Urothelium cell line (cell line): ENCODE measurements at places on chromosomes 3 and 15.
A peak's percentile ranks its signal among the peaks of the same experiment; 100 is the strongest.

DNA sequence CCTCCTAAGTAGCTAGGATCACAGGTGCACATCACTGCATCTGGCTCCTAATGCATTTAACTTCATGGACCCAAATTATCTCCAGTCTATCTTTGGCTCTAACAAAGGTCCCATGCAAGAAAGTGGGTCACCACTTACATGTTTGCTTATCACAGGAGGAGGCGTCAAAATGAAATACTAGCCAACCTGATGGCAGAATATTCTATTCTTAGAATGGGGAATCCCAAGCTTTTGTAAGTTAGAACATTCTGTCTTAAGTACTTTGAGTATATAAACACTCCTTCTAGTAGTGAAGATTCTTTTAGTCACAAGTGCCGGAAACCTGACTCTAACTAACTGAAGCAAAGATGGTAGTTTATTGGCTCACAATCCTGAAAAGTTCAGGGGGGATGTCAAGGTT is 72.0 kb upstream of the ADAMTS9 start:
- no peak for DNase-seq

DNA sequence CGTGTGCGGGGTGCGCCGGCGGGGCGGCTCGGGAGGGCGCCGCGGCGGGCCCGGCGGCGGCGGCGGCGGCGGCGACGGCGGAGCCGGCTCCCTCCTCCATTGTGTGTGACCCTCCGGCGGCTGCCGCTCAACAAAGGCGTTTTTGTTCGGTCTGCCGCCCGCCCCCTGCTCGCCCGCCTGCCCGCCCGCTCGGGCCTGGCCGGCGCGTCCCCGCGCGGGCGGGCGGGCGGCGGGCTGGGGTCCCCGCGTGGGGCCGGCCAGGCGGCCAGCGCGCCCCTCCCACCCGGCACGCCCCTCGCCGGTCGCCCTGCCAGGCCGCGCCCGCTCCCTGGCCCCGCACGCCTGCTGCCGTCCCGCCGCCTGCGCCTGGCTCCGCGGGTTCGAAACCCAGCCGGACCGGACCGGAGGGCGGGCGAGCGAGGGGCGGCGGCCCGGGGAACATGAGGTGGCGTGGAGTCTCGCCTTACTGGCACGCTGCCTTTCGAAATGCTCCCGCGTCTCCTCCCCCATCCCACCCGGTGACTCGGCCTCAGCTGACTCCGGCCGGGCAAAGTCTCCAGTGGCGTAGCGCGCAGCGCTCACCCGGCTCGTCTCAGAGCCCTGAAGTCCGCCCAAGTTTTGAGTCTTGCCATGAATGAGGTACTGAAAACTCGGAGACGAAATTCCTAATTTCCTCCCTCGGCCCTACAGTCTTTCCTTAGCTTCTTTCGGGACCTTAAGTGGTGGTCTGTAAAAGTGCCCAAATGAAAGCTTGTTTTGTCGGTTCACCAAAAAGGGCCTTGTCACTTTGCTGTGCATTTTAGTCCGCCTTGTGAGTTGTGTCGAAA is 588 bp downstream of the MAPK6 start:
- DNase-seq = peak; percentile 82

DNA sequence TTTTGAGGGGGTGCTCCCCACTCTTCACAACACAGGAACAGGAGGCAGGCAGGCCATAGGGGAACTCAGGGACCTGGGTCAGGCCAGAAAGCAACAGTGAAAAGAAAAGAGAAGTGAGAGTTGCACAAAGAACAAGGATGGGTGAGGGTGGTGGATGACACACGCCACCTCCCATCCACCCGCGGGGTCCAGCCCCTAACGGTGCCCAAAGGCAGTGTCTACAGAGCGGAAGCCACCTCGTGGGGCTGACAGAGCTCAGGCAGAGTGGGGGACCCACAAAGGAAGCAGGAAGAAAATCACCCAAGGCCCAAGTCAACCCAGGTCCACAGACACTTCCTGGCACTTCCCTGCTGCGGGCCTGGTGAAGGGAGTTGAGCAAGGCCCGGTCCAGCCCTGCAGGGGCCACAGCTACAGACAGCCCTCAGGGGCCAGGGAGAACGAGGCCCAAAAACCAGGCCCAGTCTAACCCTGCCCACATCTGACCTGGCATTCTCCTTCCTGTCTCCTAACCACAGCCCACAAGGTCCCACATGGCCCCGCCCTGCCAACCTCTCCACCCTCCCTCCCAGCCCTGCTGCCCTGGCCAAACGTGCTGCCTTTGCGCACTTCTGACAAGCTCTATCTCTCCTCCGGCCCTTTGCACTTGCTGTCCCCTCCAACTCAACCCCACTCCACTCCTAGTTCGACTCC is 5.9 kb downstream of the NUP210 start:
- DNase-seq = peak; percentile 35

- no peak for DNase-seq
Observed at GRCh38 chr3:14431452-14431916, 29.1 kb downstream of the SLC6A6 start.

- no peak for DNase-seq
Observed at GRCh38 chr3:136885357-136886213, 23.6 kb downstream of the NCK1 start.

DNA sequence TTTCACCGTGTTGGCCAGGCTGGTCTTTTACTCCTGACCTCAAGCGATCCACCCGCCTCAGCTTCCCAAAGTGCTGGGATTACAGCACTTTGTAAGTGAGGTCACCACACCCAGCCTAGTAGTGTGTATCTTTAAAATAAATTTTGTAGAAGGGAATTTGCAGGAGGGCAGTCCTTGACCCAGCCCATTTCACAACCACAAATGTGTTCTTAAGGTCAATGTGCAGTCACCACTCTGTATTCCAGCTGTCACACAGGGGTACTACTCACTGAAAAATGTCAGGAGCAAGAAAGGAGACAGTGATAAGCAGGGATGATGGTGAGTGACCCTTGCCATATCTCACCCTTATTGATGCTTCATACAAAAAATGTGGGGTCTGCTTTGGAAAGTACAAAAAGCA is 98.5 kb downstream of the FRMD5 start:
- DNase-seq = no peak

DNA sequence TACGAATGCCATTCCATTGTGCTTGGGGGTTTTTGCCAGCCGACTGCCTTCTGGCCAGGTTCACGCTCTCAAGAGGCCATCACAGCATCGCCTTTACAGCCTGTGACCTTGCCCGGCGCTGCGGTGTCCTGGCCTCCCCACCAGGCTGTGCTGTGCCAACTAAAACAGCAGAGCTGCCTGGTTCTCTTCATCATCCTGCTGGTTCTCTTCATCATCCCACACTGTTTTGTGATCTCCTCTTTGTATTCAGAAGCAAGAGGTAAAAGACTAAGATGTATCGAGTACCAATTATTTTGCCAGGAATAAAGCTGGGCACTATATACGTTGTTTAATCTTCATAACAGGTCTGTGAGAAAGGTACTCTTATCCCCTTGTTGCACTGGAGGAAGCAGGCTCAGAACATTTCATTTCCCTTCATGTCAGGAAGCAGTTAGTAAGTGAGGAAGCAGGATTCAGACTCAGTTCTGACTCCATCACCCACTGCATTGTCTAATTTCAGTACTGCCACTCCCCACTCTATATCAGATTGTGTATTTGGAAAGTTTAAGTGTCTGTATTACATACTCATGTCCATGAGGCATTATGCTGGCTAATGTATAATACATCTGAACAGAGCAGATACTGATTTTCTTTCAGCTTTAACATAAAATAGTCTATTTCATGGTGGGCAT is 92.7 kb downstream of the LRRC28 start:
- DNase-seq = no peak

GRCh38 chr3:155065537-155065936 is 14.6 kb upstream of the MME start:
- no peak for DNase-seq

- peak; percentile 86 for DNase-seq
Observed at GRCh38 chr15:84911879-84912660, 27.6 kb downstream of the SLC28A1 start.

DNA sequence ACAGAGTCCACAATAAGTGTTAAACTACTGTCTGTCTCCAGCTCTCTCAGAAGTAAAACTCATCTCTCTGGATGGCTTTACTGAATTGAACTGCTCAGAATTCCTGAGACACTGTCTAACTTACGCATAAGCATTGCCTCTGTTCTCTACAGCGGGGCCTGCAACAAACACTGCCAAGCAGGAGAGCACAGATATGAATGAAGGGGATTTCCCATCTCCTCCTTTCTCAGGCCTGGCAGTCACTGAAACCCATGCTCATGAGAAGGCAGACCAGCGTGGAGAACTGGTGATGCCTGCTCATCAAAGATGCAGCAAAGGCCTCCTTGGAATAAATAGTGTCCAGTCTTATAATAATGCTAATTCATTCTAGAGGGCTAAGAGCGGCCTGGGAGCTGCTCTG is 10.3 kb downstream of the RASGRP1 start:
- no peak for DNase-seq

- no peak for DNase-seq
Observed at GRCh38 chr3:23329471-23330105, 126.5 kb downstream of the UBE2E2 start.

GRCh38 chr3:18723206-18723810 is 298.2 kb upstream of the SATB1 start:
- DNase-seq = no peak

GRCh38 chr3:142057331-142057725 is 92.0 kb downstream of the TFDP2 start:
- DNase-seq = no peak

DNA sequence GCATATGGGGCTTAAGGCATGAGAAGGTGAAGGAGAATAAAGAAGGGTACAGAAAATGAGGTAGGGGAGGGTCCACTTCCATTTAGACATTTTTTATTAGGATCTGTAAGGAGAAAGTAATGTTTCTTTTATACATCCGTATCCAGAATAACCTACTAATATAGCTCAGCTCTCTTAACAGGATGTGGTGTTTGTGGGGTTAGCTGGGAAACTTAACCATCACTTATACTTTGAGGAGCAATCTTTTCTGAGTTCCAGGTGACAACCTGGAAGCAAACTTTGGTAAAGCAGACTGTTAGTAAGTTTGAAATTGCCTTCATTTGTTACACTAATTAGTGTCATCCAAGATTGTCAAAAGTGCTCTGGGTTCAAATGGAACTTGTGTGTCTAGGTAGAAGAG is 36.6 kb downstream of the BUB1B start:
- no peak for DNase-seq

- no peak for DNase-seq
Observed at GRCh38 chr3:133476971-133477375, 77.1 kb downstream of the BFSP2 start.
